ENCODE measurements at places on chromosomes 7 and 10.

DNA sequence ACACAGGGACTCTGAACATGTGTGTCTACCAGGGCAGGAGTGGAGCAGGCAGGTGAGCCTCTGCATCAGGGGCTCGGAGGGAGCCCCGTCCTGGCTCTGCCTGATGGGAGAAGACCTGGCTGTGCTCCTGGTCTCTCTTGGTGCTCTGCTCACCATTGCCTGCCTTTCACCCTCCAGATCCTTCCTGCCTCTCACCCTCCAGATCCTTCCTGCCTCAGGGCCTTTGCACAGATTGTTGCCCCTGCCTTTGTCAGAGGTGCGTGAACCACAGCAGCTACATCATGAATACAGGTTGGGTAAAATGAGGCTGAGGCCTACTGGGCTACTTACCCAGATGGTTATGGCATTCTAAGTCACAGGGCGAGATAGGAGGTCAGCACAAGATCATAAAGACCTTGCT, 16.6 kb downstream of the COL26A1 start:
- DNase-seq = no peak

GRCh38 chr7:132262160-132262470, 314.2 kb downstream of the PLXNA4 start:
- no peak for DNase-seq

DNA sequence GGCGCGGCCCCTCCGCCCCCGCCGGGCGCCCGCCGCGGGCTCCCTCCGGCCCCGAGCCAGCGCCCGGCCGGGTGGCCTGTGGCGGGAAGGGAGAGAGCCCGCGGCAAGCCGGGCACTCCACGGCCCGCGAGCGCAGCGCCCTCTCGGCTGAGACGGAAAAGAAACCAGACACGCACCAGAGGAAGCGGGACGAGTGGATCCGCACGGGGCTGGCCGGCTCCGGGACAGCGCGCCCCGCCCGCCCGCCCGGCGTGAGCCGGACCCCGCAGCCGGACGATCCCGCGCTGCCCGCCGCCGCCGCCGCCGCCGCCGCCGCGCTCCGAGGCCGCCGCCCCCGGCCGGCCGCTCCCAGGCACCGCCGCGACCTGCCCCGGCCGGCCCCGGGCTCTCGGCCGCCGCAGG, 300 bp downstream of the ARHGAP21 start:
- DNase-seq = no peak

DNA sequence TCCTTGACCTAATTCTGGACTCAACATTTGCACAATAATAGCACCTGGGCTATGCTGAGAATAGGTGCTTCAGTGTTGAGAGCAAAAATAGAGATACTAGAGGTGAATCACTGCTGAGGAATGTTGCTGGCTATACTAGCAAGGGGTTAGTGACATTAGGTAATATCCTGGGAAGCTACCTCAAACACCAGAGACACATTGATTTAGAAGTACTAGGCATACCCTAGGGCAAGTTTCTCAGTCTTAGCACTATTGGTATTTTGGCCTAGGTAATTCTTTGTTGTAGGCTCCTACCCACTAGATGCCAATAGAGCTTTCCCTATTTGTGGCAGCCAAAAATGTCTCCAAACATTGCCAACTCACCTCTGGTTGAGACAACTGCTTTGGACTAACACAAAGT, 484.0 kb upstream of the MBL2 start:
- DNase-seq = no peak

DNA sequence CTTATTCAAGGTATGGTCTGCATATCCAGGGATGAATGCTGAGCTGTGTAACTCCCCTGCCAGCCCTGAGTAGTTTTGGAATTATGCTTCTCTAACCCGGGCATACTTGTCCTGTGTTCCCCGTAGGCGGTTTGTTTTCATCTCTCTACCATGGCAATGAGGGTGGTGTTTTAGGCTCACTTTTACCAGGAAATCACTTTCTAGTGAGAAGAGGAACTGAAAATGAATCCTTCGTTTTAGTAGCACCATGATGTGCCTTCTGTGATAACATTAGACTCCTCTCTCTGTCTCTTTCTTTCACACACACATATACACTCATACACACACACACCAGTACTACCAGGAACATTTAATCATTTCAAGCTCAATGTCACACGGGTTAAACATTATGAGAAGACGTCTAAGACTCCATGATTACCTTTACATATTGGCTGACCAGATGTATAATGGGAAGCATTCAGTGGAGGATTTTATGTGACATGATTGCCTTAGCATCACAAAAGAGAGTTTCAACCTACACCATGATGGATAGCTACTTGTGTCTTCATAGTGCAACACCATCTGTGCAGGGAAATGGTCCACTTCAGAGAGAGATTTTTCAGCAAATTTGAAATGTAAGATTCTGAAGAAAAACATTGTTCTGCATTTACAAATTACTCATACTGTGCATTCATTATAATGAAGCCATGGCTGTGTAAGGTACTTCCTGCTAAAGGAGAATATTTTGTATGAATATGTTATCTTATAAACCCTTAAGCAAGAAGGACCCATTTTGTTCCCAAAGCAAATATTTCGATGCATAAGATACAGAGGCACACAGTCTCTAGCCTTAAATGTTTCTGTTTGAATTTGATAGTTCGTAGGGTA, 31.0 kb upstream of the PFKP start:
- DNase-seq = no peak

DNA sequence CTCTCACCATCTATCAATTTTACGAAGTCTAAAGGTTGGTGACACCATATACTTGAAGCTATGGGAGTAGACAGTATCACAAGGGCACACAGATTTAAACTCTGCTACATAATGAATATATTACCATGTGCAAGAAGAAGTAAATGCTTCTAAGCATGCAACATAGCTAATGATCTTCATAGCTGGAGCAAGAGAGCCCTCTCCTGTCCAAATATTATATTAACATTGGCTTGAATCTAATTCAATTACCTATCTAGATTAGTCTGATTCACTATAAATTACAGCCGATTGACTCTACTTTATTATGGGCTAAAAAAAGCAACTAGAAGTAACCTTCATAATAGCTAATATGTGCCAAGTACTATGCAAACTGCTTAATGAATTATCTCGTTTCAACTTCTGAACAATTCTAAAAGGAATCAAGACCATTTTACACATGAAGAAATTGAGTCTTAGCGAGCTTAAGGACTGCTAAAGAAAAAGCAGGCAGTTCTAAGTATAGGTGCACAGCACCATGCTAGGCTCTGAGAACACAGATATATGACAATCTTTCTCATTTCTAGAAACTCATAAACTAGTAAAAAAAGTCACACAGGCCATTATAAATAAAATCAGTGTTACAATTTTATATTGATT, 21.9 kb downstream of the FRA10AC1 start:
- DNase-seq = no peak

- no peak for DNase-seq
Measured at GRCh38 chr7:152571068-152571467, 104.9 kb downstream of the XRCC2 start.

DNA sequence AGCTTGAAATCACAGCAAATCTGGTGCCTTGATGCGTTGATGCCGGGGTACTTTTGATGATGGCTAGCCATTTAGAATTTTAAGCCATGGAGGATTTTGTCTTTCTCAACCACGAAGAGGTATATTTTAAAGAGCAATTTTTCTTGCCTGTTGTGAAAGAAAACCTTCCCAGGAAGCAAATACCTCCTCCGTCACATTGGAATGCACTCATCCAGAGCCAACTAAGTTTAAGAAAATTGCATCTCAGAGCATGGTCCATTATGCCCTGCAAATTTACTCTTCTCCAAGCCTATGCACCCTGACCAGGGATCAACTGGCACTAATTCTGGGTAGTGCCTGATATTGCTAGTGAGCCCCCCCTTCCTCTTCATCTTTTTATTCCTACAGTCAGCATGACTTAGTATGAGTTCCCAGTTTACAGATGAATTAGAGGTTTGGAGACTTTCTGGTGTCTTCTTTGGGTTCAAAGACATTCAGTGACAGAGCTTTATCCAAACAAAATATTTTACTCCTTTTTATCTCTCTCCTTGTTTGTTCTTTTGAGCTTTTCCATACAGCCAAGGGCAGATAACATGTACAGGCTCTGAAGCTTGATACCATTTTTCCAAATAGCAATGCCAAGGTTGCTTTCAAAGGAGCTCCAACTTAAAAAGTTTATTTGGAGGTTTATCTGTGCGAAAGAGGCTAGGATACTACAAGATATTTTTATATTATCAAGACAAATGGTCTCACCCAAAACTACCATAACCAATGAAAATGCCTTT, 56.6 kb upstream of the ANK3 start:
- no peak for DNase-seq

DNA sequence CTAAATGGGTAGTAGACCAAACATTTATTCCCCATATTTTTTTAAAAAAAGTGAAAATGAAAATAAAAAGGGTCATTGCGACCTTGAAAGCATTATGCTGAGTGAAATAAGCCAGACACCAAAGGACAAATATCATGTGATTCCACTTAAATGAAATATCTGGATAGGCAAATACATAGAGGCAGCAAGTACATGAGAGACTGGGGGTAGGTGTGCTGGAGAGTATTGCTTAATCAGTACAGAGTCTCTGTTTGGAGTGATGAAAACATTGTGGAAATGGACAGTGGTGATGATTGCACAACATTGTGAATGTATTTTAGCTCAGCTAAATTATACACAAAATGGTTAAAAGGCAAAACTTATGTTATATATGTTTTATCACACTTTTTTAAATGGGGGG, 169.4 kb downstream of the AKR1D1 start:
- DNase-seq = no peak

DNA sequence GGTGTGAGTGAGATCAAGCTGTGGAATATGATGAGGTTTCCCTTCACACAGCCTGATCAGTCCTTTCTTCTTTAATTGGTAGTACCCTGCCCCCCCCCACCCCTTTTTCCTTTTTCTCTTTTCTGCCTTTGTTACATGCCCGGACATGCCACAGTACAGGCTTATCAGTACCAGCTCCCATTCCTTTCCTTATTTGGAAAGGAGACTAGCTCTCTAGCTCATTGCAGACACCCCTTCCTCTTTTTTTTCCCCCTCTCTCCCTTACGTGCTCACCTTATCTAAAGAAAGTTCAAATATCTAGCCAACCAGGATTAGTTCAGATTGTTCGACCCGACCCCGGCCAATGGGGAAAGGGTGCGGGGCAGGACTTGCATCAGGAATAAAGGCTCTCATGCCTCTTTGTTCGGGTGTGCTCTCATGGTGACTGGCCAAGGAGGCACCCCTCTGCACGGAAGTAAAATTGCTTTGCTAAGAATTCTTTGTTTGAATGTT, 230.4 kb downstream of the ACTR3B start:
- no peak for DNase-seq

DNA sequence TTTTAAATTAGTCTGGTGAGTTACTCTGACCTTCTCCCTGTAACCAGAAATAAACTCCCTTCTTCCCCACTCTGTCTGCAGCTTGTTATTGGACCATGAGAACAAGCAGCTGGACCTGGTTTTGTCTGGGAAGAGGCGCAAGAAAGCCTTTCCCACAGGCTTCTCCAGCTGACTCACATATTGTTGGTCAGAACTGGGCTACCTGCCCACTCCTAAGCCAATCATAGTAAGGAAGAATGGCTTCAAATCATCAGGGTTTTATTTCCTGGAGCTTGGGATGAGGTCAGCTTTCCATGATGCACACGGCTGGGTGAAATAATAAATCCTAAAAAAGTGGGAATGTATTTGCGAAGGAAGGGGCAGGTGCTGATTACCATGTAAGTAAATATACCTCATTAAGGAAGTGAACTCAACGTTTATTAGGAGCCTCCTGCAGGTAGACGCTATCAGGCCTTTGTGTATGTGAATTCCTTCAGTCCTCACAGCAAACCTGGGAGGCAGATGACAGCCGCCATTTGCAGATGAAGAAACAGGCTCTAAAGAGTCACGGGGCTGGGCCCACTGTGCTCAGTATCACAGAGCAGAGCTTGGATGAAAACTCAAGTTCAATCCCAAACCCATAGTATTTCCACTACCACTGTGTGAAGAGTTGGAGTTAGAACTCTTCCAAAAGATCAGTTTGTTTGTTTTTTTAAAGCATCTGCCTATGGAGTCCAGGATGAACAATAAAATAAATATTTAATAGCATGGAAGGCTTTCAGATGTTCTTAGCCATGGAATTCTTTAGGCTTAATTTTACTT, 32.8 kb downstream of the IL15RA start:
- no peak for DNase-seq

DNA sequence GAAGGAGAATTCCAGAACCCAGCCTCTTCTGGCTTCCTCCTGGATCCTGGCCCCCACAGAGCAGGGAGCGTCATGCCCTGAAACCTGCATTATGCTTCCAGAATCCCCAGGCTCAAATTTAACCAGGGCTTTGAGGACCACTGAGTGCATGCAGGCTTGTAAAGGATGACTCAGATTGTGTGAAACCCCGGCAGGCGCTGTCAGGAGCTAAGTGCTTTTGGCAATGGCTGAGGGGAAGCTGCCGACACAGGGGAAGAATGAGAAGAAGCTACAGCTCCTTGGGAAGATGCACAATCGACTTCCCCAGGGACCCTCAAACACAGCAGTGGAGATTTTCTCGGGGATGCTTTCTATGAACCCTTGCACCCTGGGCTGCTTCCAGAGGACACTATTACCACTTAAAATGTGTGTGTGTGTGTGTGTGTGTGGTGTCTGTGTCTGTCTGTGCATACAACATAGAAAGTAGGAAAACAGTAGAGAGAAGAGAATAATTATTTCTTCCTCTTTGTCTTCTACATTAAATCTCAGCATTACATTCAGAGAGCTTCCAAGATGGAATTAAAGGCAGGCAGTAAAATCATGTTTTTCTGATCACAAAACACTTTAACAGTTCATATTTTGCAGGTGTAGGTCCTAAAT, 183.5 kb upstream of the INHBA start:
- DNase-seq = no peak

DNA sequence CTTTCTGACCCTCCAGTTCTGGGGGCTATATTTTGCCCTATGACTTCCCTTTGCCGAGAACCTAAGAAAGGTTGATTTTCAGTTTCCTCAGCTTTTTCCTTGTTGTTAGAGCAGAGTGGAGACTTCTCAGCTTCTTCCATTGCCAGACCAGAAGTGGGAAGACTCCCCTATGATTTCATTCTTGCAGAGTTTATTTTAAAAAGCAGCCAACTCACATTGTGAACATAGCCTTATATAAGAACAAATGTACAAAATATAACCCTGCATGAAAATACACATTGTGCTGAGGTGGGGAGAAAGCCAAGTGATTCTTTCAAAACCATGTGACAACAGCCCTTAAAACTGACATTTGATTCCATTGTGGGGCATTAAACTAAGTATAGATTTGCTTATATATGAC, 33.8 kb upstream of the FZD8 start:
- no peak for DNase-seq

- no peak for DNase-seq
Measured at GRCh38 chr10:74156919-74157289, 5.9 kb downstream of the ADK start.

- no peak for DNase-seq
Measured at GRCh38 chr7:143495851-143496250, 18.2 kb downstream of the TAS2R41 start.

- DNase-seq = no peak
Measured at GRCh38 chr10:3879073-3879472, 94.1 kb upstream of the KLF6 start.

- no peak for DNase-seq
Measured at GRCh38 chr7:72317341-72317740, 94.8 kb downstream of the CALN1 start.

Measured in activated naive CD8-positive, alpha-beta T cell treated with anti-CD3 and anti-CD28 coated beads, Interleukin-2, amount 50 U/mL, for 16 hours (primary cell).